ENCODE measurements at places on chromosomes 2 and 18. TPM values are rescaled to one million over a fixed set of nuclear protein-coding genes. Genes with fewer than 3 reads are reported as not detected.

The GALNT14 gene
- total RNA-seq: 0.21 TPM

GRCh38 chr18:47204908-47205522, 28.9 kb upstream of the IER3IP1 start:
- DNase-seq: no peak

The DSG1 gene
- not detected for total RNA-seq

GRCh38 chr2:95531254-95531771, 46.8 kb upstream of the TRIM43B start:
- DNase-seq: no peak

DNA sequence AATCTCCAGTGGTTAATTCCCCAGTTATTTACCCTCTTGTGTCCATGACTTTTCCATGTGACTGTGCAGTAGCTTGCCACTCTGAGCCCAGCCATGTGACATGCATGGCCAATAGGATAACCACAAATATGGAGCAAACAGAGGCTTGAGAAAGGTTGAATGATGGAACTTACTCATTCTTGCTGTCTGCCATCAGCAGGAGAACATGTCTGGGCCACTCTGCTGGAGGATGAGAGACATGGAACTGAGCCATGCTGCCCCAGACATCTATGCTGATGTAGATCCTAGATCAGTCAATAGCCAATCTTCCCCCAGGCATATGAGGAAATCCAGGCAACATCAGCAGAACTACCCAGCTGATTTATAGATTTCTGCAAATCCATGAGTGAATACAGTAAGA, 992.3 kb upstream of the FANCL start:
- no peak for DNase-seq

The NHEJ1 gene
- total RNA-seq: 17.3 TPM

- DNase-seq: no peak
Measured at GRCh38 chr18:10205151-10205550, 249.3 kb upstream of the APCDD1 start.

- no peak for DNase-seq
Measured at GRCh38 chr2:86194751-86195054, 559 bp downstream of the IMMT start.

The ANKRD62 gene
- total RNA-seq: not detected

- DNase-seq: no peak
Measured at GRCh38 chr18:76981396-76981968, 151.1 kb downstream of the MBP start.

- DNase-seq: no peak
Measured at GRCh38 chr2:10144771-10145518, 22.4 kb downstream of the RRM2 start.

DNA sequence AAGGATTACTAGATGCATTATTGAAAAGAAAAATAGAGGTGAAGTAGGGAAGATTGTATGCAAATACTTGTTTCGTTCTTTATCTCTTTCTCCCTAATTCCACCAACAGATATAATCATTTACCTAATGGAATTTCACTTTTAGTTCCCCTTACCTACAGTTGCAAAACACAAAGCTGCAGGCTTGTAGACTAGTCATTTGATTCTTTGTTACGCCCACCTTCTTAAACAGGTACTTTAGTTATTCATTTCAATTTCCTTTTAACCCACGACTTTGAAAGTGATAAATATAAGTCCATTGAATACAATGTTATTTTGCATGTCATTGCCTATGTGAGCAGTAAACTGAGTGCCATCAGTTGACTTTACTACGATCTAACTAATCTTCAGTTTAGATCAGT, 3.9 kb upstream of the HRH4 start:
- DNase-seq: no peak

- DNase-seq: no peak
Measured at GRCh38 chr2:102672107-102672776, 52.9 kb downstream of the SLC9A2 start.

The MTCL1 gene
- 18.3 TPM for total RNA-seq

GRCh38 chr2:200158647-200159356, 147.7 kb upstream of the SPATS2L start:
- no peak for DNase-seq

The STRADB gene
- 12.6 TPM for total RNA-seq

- no peak for DNase-seq
Measured at GRCh38 chr2:65724336-65724735, 291.9 kb upstream of the SPRED2 start.

The EHBP1 gene
- 210 TPM for total RNA-seq

DNA sequence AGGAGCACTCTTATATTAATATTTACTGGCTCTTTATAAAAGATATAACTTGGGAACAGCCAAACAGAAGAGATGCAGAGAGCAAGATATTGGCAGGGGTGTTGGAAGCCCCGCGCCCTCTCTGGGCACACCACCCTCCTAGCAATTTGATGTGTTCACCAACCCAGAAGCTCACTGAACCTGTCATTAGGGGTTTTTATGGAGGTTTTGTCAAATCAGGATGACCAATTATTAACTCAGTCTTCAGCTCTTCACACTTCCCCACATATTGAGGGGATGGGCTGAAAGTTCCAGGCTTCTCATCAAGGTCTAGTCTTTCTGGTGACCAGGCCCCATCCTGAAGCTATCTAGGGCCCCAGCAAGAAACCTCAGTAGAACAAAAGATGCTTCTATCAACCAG, 10.9 kb upstream of the INO80D start:
- DNase-seq: no peak

DNA sequence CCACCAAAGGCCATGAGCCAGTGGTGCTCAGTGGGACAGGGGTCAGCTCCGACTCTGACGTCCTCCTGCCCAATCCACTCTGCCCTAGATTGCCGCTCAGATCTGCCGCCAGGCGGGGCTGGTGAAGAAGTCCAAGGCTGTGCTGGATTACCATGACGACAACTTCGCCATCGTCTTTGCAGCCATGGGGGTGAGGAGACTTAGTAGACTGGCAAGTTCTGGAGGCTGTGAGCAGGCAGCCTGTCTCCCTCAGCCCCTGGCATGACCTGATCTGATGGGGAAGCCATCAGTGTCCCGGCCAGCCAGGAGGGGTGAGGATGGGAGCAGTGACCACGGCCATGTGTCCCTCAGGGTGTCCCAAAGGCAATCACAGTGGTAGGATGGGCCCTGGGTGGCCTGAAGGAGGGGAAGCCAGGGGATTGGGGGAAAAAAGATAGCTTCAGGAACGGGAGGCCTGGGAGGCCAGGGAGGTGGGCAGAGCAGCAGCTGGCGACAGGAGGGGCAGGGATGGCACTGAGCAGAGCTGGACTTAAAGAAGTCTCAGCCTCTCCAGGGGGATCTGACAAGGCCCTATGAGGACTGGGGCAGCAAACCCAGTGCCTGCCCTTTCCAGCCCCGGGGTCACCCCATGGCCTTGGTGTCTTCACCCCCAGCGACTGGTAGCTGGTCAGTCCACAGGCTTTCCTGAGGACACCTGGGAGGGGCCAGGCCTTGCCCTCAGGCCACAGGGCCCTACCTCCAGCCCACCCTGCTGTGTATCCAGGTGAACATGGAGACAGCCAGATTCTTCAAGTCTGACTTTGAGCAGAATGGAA, 17.4 kb upstream of the ANKRD53 start:
- no peak for DNase-seq

The LHCGR gene
- 5.7 TPM for total RNA-seq

DNA sequence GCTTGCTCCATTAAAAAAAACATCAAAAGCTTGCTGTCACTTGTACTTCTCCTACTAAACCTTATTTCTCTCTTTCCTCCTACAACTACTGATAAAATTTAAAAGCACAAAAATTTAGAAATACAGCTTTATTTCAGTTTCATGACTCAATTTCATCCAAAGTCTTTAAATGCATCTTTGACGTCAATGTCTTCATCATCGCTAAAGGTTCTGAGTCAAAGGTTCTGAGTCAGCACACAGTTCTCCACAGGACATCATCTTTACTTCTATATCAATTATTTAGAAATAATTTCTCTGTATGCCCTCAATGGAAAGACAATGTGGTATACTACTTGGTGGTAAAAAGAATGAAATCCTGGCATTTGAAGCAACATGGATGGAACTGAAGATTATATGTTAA, 163.9 kb upstream of the DNMT3A start:
- no peak for DNase-seq

The FBXO41 gene
- total RNA-seq: 7.2 TPM

The COL3A1 gene
- 149 TPM for total RNA-seq

The STARD6 gene
- total RNA-seq: not detected

DNA sequence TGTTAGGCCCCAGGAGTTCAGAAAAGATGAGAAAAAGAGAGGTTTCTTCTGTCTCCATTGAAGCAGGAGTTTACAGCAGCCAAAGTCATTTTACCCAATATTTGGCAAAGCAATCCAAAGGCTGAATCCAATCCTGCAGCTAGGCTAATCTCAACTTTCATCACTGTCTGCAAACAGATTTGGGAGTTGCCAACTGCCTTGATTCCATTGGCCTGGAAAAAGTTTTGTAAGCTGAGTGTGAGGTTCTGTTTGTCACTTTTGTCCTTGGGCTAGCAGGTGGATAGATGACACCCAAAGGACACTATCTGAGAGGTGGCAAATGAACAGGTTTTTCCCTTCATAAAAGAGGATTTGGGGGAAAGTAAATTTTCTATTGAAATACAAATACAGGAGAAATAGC, 56.6 kb upstream of the SETBP1 start:
- no peak for DNase-seq

The CABYR gene
- total RNA-seq: 0.78 TPM

- no peak for DNase-seq
Measured at GRCh38 chr2:30871980-30872789, 64.9 kb upstream of the CAPN13 start.

DNA sequence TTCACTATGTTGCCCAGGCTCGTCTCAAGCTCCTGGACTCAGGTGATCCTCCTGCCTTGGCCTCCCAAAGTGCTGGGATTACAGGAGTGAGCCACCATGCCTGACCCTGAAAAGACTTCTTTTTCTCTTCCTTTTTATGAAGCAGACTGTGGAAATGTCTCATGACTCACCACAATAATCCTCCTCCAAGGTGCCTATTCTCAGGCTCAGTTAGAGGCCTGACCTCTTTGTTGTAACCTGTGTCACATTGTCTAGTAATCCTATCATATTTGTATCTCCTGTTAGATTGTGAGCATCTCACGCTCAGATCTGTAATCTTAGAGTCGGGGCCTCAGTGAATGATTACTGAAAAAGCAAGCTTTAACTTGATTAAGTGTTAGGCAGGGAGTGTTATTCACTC, 18.3 kb upstream of the TAF4B start:
- no peak for DNase-seq

DNA sequence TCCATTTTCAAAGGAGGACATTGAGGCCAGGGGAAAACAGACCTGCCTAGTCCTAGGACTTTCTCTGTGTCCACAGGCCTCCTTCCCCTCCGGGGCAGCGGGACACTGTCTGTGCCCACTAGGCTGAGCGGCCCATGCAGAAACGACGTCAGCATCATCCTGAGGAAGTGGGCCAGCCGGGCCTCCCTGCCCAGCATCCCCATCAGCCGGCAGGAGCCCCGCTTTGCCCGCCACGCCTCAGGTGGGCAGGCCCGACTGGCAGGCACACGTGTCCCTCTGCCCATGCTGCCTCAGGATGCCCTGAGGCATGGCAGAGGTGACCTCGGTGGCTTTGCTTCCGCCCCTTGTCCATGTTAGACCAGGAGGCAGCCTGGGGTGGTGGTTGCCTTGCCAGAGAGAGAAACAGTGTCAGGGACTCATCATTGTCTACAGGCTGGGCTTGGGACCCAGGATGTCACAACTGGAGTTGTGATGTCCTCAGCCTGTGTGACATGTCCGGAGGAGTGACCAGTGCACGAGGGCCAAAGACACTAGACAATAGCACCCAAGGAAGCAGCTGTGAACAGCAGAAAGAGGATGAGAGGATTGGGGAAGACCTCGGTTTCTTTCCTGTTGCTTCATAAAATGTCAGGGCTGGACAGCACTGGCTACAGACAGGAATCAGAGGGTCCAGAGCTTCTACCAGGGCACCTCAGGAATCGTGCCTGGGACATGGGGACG, 36.8 kb downstream of the TOGARAM2 start:
- DNase-seq: no peak

DNA sequence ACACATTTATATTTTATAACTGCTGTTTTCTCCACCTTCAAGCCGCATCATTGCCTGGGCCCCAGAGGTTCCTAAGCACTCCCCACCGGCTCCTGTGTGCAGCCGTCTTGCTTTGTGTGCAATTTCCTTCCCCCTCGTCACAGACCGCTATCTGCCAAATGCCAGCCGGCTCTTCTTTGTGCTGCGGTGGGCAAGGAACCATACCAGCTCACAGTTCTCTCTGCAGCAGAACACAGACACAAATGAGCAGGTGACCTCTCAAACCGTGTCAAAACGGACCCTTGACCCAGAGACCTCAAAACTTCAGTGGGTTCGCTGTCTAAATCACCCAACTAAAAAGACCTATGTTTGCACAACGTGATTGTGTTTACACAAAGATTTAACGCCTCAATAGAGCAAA, 58.2 kb downstream of the KLF7 start:
- DNase-seq: no peak

The CAPN13 gene
- not detected for total RNA-seq

The AQP12B gene
- 0.22 TPM for total RNA-seq

The LPIN1 gene
- 170 TPM for total RNA-seq

The RGPD4 gene
- not detected for total RNA-seq

GRCh38 chr18:63342206-63342605, 22.6 kb upstream of the BCL2 start:
- no peak for DNase-seq

GRCh38 chr2:201862843-201863242, 56.5 kb downstream of the CDK15 start:
- no peak for DNase-seq

The FRZB gene
- 11.8 TPM for total RNA-seq

- no peak for DNase-seq
Measured at GRCh38 chr18:56248610-56249235, 389.7 kb downstream of the TXNL1 start.

DNA sequence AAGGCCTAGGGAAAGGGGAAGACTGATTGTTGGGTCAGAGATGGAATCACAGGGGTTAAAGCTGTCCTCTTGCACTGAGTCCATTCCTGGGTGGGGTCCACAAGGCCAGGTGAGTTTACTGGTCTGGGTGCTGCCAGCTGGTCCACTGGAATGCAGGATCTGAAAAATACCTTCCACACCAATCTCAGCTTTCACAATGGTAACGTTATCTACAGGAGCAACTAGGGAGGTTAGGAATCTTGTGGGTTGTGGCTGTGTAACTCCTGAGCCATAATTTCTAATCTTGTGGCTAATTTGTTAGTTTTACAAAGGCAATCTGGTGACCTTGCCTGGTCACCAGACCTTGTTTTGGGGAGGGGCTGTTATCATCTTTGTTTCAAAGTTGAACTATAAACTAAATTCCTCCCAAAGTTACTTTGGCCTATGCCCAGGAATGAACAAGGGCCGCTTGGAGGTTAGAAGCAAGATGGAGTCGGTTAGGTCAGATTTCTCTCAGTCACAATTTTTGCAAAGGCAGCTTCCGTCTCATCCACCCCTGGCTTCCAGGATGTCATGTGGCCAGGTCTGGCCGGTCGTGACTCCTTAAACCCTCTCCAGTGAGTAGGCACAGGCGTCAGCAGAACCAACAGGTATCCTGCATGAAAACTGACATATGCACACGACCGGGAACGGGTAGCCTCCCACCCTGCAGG, 123.3 kb upstream of the SH3BP4 start:
- DNase-seq: no peak

- DNase-seq: no peak
Measured at GRCh38 chr2:29323961-29324360, 208.7 kb downstream of the CLIP4 start.

GRCh38 chr2:8799004-8799403, 38.4 kb downstream of the KIDINS220 start:
- no peak for DNase-seq

The CHMP3 gene
- 121 TPM for total RNA-seq

The SLC40A1 gene
- 32.1 TPM for total RNA-seq

GRCh38 chr2:15985531-15985930, 45.2 kb downstream of the MYCN start:
- DNase-seq: no peak

GRCh38 chr2:25305775-25306174, 36.0 kb downstream of the DNMT3A start:
- no peak for DNase-seq

GRCh38 chr18:68402784-68403183, 312.1 kb downstream of the TMX3 start:
- DNase-seq: no peak
